Esophagus squamous epithelium (tissue), 5 donors: ENCODE measurements at places on chromosomes 12 and 14.

GRCh38 chr12:112381406-112381882, 787 bp downstream of the HECTD4 start:
- no peak for DNase-seq

DNA sequence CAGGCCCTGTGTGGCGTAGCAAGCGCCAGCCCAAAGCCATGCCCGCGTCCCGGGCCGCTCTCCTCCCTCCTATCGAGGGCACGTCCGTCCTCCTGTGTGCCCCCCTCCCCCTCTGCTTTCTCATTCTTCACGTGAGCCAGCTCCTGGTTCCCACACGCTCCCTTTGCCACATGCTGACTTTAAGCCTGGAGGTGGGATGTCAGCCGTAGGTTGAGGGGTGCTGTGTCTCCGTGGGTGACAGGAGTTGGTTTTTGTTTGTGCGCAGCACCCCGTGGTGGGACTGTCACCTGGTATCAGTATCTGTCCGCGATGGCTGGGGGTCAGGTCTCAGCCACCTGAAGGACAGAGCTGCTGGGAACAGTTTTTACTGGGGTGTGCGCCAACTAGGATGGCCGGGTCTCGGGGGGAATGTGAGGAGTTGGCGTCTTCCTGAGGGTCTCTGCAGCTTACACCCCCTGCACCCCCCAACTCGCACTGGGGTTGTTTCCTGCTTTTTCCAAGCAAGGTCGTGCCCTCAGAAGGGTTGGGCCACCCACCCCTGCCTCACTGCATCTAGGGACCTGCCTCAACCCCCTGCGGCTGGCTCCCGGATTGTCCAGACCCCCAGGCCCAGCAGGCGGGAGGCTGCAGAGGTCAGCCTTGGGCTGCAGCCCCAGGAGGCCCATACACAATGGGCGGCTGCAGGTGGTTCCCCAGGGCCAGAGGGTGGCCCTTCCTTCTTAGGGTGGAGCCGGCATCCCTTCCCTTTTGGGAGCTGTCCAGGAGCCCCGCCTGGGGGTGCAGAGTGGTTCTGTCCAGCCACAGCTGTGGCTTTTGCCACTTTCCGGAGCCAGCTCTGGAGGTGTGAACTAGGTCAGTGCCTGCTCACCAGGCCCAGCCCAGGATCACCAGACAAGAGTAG, 7.3 kb downstream of the ULK1 start:
- DNase-seq: no peak

GRCh38 chr14:34138175-34138574, 187.3 kb upstream of the EGLN3 start:
- no peak for DNase-seq

DNA sequence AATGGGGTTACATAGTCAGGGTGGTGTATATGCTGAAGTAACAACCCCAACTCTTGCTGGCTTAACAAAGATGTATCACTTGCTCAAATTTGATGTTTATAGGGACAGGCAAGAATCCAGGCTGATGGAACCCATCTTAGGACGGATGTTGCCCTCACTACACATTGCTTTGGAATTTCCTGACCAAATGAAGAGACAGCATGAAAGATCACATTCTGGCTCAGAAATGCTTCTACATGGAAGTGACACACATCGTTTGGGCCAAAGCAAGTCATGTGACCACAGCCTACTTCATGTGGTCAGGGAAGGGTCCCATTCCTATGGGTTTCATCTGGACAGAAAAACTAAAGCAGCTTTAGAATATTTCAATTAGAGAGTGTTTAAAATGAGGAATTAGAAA, 345.8 kb downstream of the TMEM132D start:
- DNase-seq: no peak

GRCh38 chr14:81243499-81243898, 22.7 kb upstream of the GTF2A1 start:
- no peak for DNase-seq

DNA sequence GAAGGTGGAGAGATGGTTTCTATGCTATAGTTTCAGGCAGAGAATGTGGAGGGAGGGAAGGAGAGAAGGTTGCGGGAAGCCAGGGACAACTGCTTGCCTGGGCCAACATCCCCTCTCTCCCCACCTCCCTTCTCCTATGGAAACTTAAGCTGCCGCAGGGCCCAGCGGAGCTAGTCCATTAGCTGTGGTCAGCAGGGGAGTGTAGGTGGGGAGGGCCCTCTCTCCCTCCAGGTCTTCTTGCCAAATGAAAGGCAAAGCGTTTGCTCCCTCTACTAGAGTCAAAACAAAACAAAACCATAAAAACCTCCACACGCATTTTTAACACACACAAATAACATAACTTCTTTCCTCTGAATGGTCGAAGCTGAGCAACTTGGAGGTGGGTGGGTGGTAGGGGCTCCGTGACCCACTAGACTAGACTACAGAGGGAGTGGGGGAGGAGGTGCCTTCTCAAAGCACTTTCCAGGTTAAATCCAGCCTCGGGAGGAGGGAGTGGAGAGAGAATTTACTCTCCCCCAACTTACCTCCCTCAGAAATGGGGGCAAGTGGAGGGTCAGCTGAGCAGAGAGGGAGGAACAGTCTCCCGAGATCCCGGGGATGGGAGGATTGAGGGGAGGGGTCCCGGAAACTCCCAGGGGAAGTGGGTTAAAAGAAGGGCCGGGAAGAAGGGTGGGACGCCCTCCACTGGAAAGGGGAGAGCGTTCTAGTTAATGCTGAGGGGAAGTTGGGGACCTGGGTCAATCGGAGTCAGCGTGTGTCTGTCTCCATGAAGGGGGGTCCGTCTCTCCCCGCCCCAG, 4.6 kb upstream of the CACNB3 start:
- no peak for DNase-seq

DNA sequence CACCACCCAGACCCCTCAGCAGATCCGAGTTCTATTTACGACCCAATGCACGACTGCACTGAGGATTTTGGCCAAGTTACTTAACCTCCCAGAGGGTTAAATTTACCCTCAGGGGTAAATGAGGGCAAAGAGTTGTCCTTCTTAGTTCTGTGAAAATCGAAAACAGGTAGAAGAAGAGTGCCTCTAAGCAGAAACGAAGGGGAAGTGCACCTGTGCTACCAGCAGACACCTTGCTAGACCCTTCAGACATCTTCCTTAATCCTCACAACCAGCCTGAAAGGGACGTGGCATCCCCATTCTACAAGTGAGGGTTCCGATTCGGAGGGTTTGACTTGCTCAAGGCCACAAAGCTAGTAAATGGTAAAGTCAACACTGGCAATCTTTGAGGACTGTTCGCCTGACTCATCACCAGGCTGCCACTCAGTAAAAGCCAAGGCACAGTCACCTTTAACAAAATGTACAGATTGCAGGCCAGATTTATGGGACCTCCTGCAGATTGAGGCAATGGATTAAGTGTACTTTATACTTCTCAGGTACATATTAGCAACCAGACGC, 1.6 kb downstream of the GSG1 start:
- no peak for DNase-seq

DNA sequence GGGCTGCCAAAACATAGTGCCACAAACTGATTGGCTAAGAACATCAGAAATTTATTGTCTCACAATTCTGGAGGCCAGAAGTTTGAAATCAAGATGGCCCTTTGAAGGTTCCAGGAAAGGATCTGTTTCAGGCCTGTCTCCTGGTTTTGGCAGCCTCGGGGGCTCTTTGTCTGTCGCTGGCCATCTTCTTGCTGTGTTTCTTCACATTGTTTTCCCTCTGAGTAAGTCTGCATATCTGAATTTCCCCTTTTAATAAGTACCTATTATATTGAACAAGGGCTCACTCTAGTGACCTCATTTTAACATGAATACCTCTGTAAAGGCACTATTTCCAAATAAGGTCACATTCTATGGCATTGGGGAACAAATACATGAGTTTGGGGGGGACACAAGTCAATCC, 467.1 kb upstream of the MGAT4C start:
- no peak for DNase-seq

GRCh38 chr14:29486132-29486531, 441.5 kb downstream of the PRKD1 start:
- no peak for DNase-seq

DNA sequence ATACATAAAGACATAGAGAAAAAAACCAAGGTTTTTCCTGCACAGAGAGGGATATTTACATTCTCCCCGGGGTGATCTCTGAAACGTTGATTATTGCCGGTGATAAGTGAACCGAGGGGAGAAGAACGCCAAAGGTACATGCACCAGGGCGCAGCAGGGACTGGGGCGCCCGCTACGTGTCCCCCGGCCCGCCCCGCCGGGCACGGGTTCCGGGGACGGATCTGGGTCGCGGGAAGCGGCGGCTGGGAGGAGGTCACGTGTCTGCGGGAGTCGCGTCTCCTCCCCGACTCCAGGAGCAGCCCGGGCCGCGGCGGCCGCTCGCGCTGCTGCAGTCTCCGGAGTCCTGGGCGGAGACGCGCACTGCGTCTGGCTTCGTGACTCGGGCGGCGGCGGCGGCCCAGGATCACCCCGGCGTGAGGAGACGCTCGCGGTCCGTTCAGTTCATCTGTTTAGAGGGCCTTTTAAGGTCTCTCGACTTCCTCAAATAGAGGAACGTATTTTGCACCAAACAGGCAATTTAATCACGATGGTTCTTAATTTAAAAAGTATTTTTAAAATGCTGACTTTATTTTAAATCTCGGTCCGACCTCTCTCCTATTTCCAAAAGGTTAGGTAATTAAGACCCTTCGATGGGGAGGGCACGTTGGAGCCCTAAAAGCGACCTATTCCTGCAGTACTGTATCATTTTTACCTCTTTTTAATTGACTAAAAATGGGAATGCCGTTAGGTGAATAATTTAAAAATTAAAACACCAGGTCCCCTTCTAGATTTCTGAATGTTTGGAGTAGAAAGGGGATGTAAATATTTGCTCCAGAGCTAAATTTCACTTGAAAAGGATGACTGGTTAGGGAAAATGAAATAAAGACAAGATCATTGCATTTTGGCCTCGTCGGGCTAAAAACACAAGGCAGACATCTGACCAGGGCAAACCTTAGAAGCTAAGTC, 1.8 kb upstream of the BHLHE41 start:
- peak; percentile 34 for DNase-seq

DNA sequence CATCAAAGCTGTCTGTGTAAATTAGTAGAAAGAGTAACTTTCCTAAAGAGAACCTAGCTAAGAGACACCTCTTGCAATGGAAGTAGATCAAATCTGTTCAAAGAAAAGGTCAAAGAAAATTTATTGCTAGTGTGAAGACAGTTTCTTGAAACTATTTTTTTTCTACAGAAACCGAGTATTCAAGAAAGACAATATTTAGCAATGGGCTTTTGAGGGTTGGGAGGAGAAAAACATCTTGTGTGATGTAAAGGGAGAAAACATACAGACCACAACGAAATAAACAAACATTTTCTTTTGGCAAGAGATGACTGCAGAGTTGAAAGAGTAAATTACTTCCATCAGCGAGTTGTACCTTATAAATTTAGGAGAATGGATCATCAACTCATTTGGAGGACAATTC, 24.4 kb downstream of the NKX2-1 start:
- DNase-seq: no peak

DNA sequence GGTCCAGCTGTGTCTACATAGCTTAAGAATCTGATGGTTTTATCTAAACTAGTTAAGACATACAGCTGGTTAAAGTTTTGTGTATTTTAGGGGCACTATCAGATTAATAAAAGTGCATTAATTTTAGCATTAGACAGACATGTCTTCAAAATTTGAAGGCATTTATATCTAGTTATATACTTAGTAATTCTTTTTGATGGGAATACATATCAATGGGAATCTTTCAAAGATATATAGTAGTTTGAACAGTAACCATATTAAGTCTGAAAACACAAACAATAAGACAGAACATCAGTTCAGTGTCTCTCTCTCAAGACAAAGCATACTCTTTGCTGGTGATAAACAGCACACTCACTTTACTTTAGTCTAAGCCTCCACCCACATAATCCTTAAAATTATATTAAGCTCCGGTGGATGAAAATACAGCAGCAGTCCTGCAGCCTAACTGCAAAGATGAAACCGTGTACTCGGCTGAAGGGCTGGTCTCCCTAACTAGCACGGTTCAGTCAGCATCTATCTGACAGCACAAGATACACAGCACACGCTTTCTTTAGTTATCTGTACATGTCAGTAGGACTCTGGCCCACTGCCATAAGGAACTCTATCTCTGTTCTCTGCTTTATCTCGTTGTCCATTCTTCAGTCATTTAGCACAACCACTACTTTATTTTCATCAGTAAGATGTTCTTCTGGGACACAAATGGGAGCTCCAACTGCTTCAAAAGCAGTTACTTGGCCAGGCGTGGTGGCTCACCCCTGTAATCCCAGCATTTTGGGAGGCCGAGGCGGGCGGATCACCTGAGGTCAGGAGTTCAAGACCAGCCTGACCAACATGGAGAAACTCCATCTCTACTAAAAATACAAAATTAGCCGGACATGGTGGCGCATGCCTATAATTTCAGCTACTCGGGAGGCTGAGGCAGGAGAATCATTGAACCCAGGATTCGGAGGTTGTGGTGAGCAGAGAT, 80.5 kb downstream of the MED13L start:
- no peak for DNase-seq

DNA sequence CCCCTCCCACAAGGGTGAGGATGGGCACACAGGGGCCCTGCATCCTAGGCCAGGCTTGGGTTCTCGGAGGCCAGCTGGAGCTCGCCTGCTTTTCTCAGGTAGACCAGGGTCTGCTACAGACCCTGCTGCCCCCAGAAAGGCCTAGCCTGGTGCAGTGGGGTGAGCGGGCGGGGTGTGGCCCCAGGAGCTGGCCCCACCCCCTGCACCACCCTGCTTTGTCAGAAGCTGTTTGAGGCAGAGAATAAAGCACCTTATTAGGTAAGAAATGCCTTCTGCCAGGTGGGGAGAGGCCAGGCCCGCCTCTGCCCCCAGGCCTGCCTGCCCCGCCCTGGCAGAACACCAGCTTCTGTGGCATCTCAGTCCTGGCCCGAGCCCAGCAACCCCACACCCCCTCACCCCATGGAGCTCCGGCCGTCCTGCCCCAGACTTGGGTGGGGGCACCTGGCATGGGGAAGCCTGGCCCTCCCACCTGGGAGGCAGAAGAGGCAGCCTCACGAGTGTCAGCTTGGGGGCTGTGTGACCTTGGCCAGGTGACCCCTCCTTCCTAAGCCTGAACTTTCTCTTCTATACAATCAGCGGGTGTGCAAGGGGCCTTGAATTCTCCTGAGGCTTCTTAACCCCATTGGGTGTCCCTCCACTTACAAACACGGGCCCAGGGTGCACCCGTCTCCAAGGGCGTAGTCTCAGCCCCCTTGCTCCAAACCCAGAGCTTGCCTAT, 43.2 kb downstream of the KRT80 start:
- DNase-seq: no peak

- no peak for DNase-seq
These were observed 66.0 kb downstream of the DENND5B start for GRCh38 chr12:31524791-31525495.

GRCh38 chr14:104145826-104146601, 7.6 kb downstream of the KIF26A start:
- no peak for DNase-seq

GRCh38 chr12:5072311-5072710, 28.6 kb downstream of the KCNA5 start:
- no peak for DNase-seq

DNA sequence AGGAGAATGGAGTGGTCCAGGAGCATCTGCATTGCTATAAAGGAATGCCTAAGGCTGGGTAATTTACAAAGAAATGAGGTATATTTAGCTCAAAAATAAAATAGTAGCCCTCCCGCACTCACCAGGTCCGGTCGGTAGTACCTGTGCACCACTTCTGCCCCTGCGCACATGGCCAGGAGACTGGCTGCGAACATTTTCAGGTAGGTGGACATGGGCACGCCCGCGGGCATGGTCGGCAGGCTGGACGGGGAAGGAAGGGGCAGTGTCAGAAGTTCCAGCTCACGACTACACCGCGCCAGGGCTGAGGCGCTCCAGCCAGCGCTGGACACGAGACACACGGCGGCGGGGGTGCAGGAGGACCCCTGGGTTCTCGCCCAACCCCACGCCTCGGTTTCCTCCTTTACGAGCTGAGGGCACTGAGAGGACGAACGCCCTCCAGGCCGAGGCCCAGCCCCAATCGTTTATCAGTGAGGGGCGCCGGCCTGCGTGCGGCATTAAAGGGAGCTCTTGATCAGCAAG, 9.1 kb upstream of the TDG start:
- DNase-seq: no peak
